ENCODE measurements at places on chromosomes 3 and 15.

DNA sequence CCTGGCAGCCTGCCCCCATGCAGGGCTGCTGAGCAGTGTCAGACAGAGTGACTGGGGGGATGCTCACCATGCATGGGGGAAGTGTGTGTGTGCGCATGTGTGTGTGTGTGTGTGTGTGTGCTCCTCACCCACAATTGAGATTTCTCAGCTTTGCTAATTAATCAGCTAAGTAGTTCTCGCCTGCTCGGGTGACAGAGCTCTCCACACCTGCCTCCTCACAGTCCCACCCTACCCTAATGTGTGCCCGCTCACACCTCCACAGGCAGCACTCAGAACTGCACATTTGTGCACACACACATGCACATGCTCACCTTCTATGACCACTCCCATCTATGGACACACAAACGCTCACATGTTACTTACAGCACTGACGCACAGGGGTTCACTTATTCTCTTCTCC is 37.3 kb downstream of the CACNA2D2 start:
- H3K27ac ChIP-seq = no peak overlapping the region
- peaks cover 2% of the 10 kb centered on the region for H3K27me3 ChIP-seq
- H3K4me3 ChIP-seq = no peak overlapping the region
- no peaks in the 10 kb centered on the region for H3K4me1 ChIP-seq
- H3K36me3 ChIP-seq = no peaks in the 10 kb centered on the region

- no peak overlapping the region for H3K27ac ChIP-seq
- no peaks in the 10 kb centered on the region for H3K36me3 ChIP-seq
- H3K4me3 ChIP-seq = no peak overlapping the region
Measured at GRCh38 chr15:29668120-29668602, 154.1 kb downstream of the TJP1 start.

DNA sequence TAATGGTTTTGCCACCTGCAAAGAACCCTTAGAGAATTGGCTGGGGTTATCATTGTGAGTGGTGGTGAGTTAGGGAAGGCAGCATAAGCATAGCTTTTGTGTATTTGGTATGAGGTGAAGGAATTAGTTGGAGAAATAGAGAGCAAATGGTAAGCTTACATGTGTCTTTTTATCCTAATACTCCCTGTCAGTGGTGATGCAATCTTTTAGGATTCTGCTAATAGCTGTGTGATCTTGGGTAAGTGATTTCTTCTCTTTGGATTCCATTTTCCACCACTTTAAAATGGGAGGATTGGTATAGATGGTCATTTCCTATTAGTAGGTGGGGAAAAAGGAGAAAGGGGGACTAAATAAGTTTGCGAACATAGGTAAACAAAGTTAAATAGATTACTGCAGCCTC is 30.9 kb downstream of the PIAS1 start:
- H3K27me3 ChIP-seq = no peaks in the 10 kb centered on the region
- peaks cover 2% of the 10 kb centered on the region for H3K4me1 ChIP-seq
- peaks cover 13% of the 10 kb centered on the region for H3K36me3 ChIP-seq
- H3K4me3 ChIP-seq = no peak overlapping the region
- no peak overlapping the region for H3K27ac ChIP-seq

- peaks cover 34% of the 10 kb centered on the region for H3K36me3 ChIP-seq
- no peak overlapping the region for H3K27ac ChIP-seq
- H3K4me1 ChIP-seq = peaks cover 25% of the 10 kb centered on the region
- no peak overlapping the region for H3K4me3 ChIP-seq
Measured at GRCh38 chr3:112355307-112355687, 22.3 kb downstream of the CD200 start.

DNA sequence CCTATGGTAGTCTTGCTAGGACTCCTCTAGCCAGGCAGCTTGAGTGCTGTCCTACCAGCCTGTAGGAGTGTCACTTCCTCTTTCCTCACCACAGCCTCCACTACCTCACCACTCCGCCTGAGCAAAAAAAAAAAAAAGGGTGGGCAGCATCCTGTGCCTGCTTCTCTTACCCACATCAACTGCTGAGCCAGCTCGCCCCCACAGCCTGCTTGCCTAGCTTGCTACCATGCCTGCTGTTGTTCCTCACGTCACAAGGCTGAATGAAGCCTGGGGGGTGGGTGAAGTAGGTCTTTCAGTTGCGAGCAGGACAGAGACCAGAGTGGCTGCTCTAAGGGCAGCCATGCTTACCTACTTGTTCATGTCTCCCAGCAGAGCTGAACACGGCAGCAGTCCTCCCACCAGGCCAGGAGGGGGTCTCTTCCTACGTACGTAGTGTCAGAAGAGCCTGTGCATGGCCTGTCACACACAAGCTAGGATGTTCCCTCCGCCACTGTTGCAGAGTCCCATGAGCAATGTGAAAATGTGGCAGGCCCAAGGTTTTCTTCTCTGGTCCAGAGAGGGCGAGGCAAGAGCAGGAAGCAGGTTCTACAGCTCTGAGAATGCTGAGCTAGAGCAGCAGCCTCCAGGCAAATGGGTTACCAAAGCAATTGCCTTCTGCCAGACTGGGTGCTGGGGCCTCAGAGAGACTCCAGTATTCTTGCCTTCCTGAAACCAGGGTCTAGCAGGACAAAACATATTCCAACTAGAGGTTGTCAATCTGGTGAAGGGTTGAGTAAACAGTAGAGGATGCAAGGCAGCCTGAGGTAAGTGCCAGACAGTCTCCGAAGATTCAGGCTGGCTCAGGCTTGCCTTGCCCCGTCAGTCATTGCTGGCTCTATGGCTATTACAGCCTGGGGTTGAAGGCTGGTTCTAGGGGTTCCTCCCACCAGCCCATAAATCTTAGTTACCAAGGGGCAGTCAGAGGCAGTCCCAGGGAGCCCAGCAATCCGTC is 8.1 kb downstream of the PPM1M start:
- peak; percentile 87 for DNase-seq
- peaks cover 91% of the 10 kb centered on the region for H3K36me3 ChIP-seq
- peak overlapping the region; percentile 99 for H3K27ac ChIP-seq

GRCh38 chr15:43329217-43329959 is 985 bp downstream of the LCMT2 start:
- H3K4me1 ChIP-seq = peaks cover 44% of the 10 kb centered on the region
- peak; percentile 16 for DNase-seq
- H3K27me3 ChIP-seq = no peaks in the 10 kb centered on the region
- peak overlapping the region; percentile 99 for H3K27ac ChIP-seq
- H3K36me3 ChIP-seq = peaks cover 44% of the 10 kb centered on the region

GRCh38 chr3:6805236-6805635 is 55.7 kb upstream of the GRM7 start:
- no peak for DNase-seq
- no peak overlapping the region for H3K4me3 ChIP-seq
- H3K27me3 ChIP-seq = no peaks in the 10 kb centered on the region
- H3K27ac ChIP-seq = no peak overlapping the region
- no peaks in the 10 kb centered on the region for H3K36me3 ChIP-seq
- no peaks in the 10 kb centered on the region for H3K4me1 ChIP-seq

- peaks cover 28% of the 10 kb centered on the region for H3K4me1 ChIP-seq
- no peak overlapping the region for H3K27ac ChIP-seq
- H3K4me3 ChIP-seq = no peak overlapping the region
- peaks cover 12% of the 10 kb centered on the region for H3K36me3 ChIP-seq
- DNase-seq = no peak
Measured at GRCh38 chr3:106421909-106422308, 553.1 kb upstream of the CBLB start.

DNA sequence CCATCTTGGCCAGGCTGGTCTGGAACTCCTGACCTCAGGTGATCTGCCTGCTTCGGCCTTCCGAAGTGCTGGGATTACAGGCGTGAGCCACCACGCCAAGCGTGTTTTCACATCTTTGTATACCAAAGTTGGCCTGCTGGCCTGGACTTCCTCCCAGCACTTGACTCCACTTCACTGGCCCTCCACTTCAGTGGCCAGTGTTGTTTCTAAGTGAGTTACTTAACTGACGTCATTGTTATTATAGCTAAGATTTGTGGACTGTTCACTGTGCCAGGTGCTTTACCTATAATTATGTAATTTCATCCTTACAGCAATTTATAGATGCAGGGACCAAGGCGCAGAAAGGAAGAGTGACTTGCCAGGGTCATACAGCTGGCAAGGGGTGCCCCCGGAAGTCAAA is 52.0 kb downstream of the HRH1 start:
- no peak for DNase-seq
- peaks cover 5% of the 10 kb centered on the region for H3K4me1 ChIP-seq
- H3K36me3 ChIP-seq = no peaks in the 10 kb centered on the region
- peaks cover 30% of the 10 kb centered on the region for H3K27me3 ChIP-seq
- no peak overlapping the region for H3K27ac ChIP-seq

- no peak for DNase-seq
- no peaks in the 10 kb centered on the region for H3K4me1 ChIP-seq
- no peak overlapping the region for H3K4me3 ChIP-seq
- H3K27ac ChIP-seq = no peak overlapping the region
Measured at GRCh38 chr3:62723166-62723913, 151.9 kb downstream of the CADPS start.

DNA sequence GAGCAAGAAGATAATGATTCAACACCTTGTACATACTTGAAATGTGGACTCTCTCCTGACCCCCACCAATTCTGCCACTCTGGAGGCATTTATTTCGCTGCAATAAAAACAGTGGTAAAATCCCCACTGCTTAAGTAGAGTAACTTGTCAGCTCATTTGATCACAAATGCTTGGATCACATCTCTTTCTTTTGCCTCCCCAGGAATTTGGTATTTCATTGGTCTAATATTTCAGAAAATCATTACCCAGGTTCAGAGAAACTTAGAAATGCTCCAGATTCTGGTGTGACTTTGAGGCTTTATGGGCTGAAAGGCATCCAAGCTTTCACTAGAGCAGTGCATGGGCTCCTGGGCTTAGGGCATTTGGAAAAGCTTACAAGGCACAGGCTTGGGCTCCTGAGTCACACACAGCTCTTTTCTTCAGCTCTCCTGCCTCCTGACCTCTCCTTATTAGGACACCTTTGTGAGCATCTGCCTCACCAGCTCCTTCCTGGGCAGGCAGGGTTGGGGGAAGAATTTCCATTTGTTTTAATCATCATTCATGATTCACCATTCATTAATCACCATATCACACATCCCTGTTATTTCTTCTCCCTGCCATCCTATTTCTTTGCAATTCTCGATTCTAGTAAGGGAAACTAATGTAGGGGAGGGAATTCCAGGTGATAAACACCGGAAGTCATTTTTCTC is 22.5 kb downstream of the CDCP1 start:
- no peaks in the 10 kb centered on the region for H3K36me3 ChIP-seq
- peaks cover 35% of the 10 kb centered on the region for H3K4me1 ChIP-seq
- H3K27me3 ChIP-seq = peaks cover 23% of the 10 kb centered on the region
- H3K4me3 ChIP-seq = no peak overlapping the region

DNA sequence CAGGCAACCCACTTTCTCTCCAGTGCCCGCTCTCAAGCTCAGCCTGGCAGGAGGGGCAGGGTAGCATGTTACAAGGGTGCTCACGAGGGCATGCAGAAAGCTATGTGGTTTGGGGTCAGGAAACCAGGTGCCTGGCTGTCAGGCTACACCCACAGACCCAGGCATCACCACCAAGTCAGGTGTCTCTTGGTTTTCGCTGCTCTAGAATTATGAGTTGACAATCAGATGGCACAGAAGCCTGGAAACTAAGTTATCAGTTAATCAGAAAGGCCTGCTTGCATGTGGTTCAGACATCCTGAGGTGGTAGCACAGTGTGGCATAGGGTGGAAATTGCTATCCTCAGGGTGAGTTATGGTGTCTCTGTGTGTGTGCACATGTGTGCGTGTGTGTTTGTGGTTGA is 16.2 kb upstream of the CCR9 start:
- no peaks in the 10 kb centered on the region for H3K36me3 ChIP-seq
- no peak overlapping the region for H3K27ac ChIP-seq
- peak; percentile 77 for DNase-seq
- peaks cover 36% of the 10 kb centered on the region for H3K4me1 ChIP-seq

- no peaks in the 10 kb centered on the region for H3K36me3 ChIP-seq
- no peak for DNase-seq
- H3K4me3 ChIP-seq = no peak overlapping the region
- H3K27me3 ChIP-seq = no peaks in the 10 kb centered on the region
Measured at GRCh38 chr3:117104792-117105191, 395.2 kb downstream of the TUSC7 start.

GRCh38 chr3:45966371-45966791 is 23.1 kb downstream of the CXCR6 start:
- H3K27me3 ChIP-seq = no peaks in the 10 kb centered on the region
- H3K27ac ChIP-seq = peak overlapping the region; percentile 83
- no peak for DNase-seq
- H3K4me1 ChIP-seq = peaks cover 90% of the 10 kb centered on the region
- no peak overlapping the region for H3K4me3 ChIP-seq

- H3K27me3 ChIP-seq = peaks cover 5% of the 10 kb centered on the region
- H3K4me3 ChIP-seq = no peak overlapping the region
- H3K4me1 ChIP-seq = peaks cover 3% of the 10 kb centered on the region
- peak; percentile 18 for DNase-seq
- no peak overlapping the region for H3K27ac ChIP-seq
- no peaks in the 10 kb centered on the region for H3K36me3 ChIP-seq
Measured at GRCh38 chr3:87167628-87168456, 59.3 kb upstream of the CHMP2B start.
